ENCODE measurements at places on chromosomes 3 and 15.
A peak's percentile ranks its signal among the peaks of the same experiment; 100 is the strongest.

DNA sequence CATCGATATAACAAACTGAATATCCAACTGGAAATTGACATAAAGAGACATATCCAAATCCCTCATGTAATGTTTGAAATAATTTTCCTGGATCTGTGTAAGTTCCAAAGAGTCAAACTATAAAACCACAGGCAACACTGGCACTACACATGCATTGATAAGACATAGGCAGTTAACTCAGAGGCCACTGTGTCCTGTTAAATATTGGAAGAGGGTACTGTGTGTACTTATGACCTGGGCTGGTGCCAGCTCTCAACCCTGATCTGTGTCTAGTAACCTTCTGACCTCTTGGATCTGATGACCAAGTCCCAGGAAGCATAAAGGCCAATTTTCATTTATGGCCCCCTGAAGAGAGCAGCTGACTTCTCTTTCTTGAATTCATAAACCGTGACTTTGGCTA lies 4.5 kb downstream of the NR1I2 start:
- DNase-seq: no peak

DNA sequence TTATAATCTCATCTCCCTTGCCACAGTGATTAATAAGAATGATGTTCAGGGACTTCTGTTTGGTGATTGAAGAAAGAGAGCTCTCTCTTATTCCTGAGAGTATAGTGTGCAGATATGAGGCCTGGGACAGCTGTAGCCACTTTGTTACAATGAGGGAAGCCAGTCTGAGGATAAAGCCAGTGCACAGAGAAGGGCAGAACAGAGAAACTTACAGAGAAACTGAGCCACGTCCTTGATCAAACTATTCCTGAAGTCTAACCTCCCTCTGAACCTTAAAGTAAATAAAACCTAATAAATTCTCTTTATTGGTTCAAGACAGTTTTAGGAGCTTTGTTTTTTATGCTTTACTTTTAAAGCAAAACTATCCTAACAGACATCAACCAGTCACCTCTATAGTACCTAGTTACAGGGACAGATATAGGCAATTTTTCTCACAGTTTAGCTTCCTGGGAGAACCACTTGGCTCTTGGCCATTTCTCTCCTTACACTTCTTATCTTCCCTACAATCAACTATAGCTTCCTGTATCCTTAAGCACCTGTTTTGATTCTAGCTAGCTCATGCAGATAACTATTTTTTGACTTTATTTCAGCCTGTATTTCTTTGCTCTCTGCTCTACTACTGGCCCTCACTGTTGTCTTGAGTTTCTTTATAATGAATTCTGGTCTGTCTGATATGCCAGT lies 284.4 kb downstream of the SHQ1 start:
- DNase-seq: no peak

GRCh38 chr3:177026505-177027277 lies 170.6 kb downstream of the TBL1XR1 start:
- DNase-seq: no peak

DNA sequence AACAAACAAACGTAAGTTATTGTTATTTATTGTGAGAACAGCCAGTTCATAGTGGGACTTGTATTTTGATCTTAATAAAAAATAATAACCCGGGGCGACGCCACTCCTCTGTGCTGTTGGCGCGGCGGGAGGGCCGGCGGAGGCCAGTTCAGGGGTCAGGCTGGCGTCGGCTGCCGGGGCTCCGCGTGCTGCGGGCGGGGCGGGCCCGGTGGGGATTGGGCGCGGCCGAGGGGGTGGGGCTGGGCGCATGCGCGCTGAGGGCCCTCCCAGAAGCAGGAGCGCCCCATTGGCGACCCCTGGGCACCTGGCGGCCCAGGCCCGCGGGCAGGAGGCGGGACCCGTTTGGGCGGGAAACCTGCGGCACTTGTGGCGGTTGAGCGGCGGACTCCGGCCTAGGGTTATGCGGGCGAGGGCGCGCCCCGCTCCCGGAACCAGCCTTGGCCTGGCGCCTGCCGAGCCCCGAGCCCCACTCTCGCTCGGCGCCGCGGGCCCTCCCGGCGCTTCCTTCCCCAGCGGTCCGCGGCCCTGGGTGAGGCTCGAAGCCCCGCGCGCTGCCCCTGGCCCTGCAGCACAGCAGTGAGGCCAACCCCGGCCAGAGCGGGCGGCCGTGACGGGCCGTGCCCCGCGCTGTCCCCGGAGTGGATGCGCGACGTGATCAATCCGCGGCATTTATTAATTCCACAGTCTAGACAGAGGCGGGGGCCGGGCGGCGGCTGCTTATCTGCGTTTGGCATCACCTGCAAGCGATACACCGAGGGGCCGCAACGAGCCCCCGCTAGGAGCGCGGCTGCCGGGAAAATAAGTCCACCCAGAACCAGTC lies 6.0 kb downstream of the ISL2 start:
- DNase-seq: peak; percentile 93

All from NCI-H1417 (cell line).